ENCODE measurements at places on chromosomes 5 and 9.

DNA sequence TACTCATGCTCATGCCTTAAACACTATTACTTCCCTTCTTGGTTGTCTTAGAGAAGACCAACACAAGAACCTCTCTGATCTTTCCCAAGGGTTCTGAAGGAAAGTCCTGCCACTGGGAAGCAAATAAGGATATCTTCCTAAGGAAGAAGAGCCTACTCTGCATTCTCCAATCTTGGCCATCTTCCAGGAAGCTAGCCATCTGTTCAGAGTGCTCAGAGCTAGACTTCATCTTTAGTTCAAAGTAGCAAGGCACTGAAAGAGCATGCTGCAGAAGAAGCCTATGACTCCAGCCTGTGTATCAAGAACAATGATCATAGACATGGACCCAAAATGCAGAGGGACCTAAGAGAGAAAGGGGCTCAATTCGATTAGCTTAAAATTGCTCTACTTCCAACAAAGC, 114.7 kb downstream of the KIAA0825 start:
- no peak for DNase-seq

DNA sequence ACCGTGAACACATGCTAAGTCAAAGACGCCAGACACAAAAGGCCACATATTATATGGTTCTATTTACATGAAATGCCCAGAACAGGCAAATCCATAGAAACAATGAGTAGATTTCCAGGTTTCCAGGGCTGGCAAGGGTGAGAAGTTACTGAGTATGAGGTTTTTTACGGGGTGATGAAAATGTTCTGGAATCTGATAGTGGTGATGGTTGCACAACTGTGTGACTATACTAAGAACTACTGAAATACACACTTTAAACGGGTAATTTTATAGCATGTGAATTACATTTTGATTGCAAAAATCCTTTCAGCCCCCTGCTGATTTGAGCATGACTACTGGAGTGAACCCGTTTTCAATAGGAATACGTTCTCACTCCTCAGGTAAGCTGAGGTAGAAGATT, 46.7 kb upstream of the TBC1D9B start:
- no peak for DNase-seq

DNA sequence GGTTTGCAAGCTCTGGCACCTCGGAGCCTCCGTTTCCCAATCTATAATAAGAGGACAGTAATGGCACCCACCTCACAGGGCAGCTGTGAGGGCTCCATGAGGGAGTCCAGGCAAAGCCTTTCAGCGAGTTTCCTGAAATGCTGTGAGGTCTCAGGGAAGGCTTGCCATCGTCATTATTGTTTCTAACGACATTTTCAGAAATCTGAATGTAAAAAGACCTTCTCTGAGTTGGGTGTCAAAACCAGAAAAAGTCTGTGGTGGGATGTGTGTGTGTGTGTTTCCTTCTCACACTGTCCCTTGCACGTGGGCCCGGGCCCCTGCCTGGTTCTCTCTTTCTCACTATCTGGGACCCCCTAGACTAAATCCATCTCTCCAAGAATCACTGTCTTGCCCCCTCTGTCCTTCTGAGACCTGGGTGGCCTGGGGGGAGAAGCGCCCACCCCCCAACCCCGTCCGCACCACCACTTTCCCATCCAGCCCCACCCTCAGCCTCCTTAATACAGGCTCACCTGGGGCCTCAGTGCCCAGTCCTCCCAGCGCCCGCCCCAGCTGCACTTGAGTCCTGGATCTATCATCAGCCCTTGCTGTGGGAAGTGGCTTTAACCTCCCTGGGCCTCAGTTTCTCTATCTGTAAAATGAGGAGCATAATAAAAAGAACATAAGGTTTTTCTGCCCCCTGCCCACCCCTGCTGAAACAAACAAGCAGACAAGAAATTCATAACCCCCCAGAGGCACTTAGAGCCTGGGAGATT, 180.3 kb downstream of the C9orf50 start:
- no peak for DNase-seq

GRCh38 chr9:91374939-91375338, 13.2 kb upstream of the AUH start:
- no peak for DNase-seq

GRCh38 chr5:139438707-139439012, 665 bp downstream of the DNAJC18 start:
- no peak for DNase-seq

DNA sequence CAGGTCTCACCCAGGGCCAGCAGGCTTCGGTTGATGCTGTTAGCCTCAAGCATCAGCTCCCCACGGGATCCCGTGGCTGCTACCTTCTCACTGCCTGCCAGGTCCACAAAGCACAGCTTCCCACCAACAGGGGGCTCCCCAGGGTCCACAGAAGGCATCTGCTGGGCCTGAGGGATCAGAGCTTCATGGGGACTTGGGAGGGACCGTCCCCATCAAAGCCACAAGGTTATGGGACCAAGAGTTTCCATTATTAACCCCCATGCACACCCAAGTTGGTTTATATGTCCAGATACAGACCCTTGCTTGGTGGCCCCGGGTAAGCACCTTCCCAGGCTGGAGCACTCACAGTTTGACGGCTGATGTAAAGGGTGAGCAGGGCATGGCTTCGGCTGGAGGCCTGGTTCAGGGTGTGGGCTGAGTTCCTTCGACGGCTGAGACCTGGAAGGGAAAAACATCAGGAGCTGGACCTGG, 3.0 kb downstream of the KIF12 start:
- no peak for DNase-seq

DNA sequence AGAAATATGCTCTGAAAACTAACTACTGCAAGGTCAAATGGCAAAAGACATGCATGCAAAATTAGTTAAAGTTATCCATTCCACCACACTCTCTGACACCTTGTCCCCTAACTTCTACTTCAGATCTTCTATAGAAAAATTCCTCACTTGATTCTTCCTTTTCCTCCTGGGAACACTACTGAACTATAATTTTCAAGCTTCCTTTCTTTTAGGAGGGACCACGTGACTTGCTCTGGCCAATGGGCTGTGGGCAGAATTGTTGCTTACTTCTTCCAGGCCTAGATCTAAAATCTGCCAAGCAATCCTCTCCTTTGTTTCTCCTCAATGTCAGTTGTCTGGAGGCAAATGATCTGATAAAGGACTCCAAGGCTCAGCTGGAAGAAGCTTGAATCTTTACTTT, 441.0 kb downstream of the CDK5RAP2 start:
- no peak for DNase-seq

- DNase-seq: no peak
Observed at GRCh38 chr5:81167078-81167477, 66.0 kb upstream of the CKMT2 start.

DNA sequence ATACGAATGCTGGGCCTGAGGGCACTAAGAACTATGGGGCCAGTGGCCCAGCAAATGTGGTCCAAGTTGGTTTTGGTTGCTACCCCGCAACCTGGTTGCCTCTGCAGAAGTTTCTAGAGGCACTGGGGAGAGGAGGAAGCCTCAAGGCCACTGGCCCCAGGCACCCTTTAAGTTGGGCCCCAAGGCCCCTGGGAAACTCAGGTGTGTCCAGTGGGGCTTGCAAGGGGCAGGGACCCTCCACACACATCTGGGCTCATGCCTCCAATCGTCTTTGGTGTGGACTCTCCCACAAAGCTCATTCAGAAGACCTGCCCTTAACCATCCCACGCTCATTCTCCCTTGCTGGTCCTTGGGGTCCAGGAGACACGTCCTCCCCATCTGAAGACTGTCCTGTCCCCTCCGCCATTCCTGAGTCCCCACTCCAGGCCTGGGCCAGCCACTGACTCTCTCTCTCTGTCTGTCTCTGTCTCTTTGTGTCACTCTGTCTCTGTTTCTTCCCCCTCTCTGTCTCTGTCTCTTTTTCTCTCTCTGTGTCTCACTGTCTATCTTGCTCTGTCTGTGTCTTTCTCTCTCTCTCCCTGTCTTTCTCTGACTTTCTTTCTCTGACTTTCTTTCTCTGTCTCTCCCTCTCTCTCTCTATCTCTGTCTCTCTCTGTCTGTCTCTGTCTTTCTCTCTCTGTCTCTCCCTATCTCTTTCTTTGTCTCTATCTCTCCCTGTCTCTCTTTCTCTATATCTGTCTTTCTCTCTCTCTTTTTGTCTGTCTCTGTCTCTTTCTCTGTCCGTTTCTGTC, 3.3 kb upstream of the SLC6A19 start:
- no peak for DNase-seq

DNA sequence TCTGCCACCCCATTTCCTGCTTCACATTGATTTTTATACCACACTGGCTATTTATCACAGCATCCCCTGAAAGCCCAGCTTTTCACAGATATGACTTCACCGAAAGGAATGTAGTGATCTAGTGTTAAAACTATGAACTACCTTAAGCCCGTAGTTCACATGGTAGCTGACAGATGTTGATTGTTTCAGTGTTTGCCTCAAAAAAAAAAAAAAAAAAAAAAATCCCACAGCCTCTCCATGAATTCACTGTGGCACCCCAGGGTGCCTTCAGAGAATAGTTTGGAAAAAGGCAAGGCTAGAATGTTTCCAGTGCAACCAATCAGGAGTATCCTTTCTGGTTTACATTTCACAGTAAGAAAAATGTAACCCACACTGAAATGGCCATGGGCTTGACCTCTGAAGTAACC, 37.1 kb downstream of the GLIS3 start:
- no peak for DNase-seq

- no peak for DNase-seq
Observed at GRCh38 chr5:103793595-103794182, 231.1 kb upstream of the NUDT12 start.

- DNase-seq: no peak
Observed at GRCh38 chr5:1268666-1269065, 26.2 kb downstream of the TERT start.

DNA sequence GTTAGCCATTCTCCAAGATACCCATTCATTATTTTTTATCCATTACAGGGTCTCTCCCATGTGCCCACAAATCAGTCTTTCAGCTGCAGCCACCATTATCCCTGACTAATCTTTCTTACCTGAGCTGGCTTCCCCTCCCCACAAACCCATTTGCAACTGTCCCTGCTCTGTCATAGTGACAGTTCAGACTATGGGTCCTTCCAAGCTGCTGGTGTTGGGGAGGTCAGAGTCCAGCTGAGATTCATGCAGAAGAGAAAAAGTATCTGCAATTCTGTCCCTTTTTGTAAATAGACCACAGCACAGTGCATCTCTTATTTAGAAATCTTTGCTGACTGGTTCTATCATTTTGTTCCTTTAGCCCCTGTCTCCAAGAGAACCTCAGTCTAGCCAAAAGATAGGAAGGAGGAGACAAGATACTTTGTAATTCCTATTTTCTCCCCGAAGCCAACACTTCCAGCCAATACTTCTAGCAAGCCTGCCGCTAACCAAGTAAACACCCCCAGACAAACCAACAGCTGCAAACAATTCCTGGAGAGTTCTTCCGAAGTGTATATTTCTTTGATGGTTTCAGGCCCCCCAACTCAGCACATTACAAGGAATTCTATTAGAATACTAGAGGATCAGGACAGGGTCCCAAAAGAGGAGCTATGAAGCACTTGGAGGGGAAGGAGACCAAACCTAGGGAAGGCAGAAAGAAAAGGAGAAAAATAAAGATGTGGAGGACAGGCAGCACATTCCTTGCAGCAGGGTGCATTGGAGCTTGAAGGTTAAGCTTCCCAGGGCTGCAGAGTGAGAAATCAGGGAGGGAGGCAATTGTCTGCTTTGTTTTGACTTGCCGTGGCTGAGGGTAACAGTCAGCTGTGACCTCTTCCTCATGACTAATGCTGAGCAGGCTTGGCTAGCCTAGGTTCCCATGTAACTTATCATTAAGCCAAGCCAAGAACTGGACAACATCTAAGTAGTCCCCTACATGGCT, 148.5 kb downstream of the SGCD start:
- no peak for DNase-seq

- no peak for DNase-seq
Observed at GRCh38 chr5:175253597-175253996, 190.4 kb downstream of the DRD1 start.

DNA sequence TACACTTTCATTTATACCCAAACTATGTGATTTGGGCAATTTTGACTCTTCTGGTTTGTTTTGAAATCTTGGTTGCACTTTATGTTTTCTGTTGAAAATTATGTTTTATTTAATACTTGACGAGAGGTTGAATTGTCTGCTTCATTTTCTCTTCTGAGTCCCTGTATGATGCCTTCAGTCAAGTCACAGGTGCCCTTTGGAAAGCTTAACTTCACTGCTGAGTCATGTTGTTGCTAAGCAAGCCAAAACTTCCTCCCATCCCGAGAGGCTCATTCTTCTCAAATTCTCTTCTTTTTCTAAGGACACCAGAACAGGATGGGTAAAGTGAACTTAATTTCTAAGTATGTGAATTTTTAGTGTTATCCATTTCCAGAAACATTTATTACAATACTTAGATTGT, 455.3 kb upstream of the PTGER4 start:
- DNase-seq: no peak

- DNase-seq: no peak
Observed at GRCh38 chr9:22143799-22144625, 134.9 kb upstream of the CDKN2B start.

- no peak for DNase-seq
Observed at GRCh38 chr5:117953272-117953671, 1035.1 kb downstream of the DTWD2 start.

- peak; percentile 34 for DNase-seq
Observed at GRCh38 chr9:91515074-91515687, 91.5 kb upstream of the NFIL3 start.

DNA sequence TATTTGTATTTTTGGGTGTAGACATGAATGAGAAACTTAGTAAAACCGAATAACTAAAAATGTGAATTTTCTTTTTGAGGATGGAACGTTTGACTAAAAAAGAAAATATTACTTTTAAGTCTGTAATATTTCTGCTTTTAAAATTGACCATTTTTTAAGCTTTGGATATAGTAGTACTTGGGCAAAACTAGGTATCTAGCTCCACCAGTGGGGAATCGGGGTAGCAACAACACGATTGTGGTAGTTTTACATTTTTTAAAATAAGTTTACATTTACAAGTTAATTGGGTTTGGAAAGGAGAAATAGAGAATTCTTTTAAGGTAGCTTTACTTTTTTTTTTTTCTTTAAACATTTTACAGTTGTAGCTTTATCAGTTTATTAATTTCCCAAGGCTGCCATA, 154.4 kb downstream of the MAN2A1 start:
- DNase-seq: no peak

GRCh38 chr5:17269201-17269600, 51.8 kb downstream of the BASP1 start:
- DNase-seq: no peak

GRCh38 chr5:156819537-156819936, 30.6 kb upstream of the PPP1R2B start:
- no peak for DNase-seq

DNA sequence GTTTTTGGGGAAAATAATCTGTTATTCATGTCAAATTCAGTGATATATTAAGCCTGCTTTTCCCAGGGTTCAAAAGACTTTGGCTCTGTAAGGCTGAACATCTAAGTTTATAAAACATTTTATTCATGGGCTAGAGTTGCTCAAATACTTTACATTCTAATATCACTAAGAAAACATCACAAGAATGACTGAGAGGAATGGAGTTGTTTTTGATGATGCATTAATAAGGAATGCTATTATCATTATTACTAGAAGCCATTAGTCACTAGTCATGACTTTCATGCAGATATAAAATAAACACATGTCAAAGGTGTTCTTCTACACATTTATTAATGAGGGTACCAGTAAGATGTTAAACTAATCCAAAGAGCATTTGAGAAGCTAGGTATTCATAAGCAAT, 185.5 kb upstream of the KCNN2 start:
- DNase-seq: no peak

Measured in NCI-H510A (cell line).